Uterus (tissue), 4 donors: ENCODE measurements at places on chromosomes 12 and 14.

- DNase-seq: no peak
Measured at GRCh38 chr14:38122241-38122640, 85.5 kb upstream of the SSTR1 start.

- peak; percentile 89 for DNase-seq
Measured at GRCh38 chr12:115354007-115354890, 670.3 kb upstream of the TBX3 start.

- DNase-seq: no peak
Measured at GRCh38 chr14:99280852-99281251, 8.9 kb upstream of the BCL11B start.

- no peak for DNase-seq
Measured at GRCh38 chr12:53170215-53170614, 10.3 kb upstream of the ZNF740 start.

DNA sequence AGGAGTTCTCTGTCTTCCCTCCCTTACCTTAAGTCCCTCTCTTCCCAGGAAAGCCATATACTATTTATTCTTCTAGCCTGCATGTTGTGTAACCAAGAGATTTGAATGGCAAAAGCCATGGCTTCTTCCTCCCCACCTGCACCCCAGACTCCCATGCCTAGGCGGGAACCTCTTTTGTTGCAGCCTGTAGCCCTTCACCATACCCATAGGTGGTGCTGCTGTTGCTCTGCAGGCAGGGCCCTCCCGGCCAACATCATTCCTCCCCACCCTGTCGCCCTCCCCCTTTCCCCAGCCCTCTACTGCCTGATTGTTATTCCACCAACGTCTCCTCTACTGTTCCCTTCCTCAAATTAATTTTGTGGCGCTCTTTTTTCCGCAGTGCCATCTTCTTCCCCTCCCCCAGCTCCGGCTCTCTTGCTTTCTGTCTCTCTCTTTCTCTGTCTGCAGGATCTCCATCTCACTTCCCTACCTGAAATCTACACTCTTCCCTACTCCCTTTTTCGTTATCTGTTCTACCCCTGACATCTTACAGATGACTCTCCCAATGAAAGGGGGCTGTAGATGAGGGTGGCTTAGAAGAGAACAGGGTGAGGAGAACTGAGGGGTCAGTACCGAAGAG, 13.8 kb downstream of the NGDN start:
- no peak for DNase-seq

DNA sequence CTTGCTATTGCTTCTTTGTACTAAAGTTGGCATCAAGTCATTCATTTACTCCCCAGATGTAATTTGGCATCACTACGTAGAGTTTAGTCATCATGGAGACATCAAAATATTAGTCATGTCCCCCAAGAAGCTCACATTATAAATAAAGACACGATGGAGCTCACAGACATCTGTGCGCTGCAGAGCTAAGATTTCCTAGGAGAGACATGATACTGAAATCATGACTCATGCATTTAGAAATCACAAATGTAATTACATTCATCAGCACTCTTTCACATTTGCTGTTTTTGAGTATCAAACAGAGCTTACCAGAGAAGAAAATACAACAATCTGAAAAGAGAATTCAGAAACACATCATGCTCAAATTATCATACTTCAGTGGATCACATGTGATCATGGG, 169.8 kb downstream of the LRIG3 start:
- DNase-seq: no peak

GRCh38 chr14:59920378-59920683, 387 bp downstream of the LRRC9 start:
- DNase-seq: no peak

- no peak for DNase-seq
Measured at GRCh38 chr12:57176139-57176477, 28.7 kb upstream of the LRP1-AS start.
